GM12864 (cell line): ENCODE measurements at places on chromosomes 16 and 17.

DNA sequence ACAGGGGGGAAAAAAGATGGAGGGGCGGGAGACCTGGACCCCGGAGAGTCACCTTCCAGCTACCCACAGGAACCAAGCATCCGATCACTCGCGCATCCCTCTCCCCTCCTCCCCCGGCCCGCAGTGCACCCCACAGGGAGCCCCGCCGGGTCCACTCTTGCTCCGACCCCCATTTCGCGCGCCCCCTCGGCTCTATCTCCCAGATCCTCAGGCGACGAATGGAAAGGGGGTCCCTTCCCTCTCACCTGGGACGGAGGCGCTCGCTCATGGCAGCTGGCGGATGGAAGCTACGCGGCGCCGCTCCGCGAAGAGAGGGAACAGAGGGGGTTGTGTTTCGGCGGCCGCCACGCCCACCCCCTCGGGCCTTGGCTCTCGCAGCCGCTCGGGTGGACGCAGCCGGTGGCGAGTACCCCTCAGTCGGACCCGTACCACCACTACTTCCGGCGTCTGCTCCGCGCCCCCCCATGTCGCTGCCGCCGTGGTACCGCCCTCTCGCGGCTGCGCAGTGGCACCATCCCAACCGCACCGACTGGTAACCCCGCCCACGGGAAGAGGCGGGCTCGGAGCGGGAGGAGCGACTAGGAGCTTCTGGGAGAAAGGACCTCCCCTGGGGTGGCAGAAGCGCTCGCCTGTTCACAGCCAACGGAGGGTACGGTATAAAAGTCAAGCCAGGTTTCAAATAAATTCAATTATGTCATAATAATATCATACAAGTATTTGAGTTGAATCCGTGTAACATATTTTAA, 29.7 kb downstream of the CPSF4L start:
- peak; percentile 87 for DNase-seq

DNA sequence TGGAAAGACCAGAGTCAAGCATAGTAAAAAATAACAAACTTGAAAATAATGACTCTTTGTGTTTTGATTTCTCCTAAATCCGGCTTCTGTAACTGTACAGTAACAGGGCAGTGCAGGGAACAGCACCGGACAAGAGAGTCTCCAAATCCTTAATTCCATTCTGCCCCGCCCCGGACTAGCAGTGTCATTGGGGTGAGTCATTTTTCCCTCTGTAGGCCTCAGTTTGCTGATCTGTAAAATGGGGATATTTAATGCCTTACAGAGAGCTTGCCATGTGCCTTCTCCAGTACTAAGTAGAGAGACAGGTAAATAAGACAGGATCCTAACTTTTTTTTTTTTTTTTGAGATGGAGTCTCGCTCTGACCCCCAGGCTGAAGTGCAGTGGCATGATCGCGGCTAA, 83.6 kb upstream of the TBC1D3K start:
- no peak for DNase-seq

GRCh38 chr17:45016823-45017222, 34.6 kb downstream of the DCAKD start:
- no peak for DNase-seq

DNA sequence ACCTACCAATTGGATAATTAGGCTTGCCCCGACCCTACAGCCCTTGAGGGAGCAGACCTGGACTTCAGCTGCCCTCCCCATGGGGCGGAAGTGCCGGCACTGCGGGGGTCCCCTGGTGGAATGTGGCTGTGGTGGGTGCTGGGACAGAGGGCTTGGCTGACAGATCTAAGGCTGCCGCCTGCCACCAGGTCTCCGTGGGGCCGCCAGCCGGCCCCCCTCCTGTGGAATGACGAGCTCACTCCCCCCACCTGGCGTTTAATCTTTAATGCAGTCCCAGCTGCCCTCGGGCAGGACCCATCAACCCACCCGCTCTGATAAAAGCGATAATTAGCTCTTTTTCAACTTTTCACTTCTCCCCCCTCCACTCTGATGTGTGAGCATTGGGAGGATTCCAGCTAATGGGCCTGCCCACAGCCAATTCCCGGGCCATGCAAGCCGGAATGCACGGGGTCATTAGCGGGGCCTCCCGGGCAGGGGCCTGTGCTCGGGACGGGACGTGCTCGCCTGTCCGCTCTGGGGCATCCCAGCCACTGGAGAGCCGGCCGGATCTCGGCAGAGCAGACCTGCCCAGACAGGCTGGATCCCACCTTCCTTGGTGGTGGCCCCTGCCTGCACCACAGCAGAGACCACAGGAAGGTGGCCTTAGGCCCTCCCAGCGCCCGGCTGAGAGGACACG, 28.3 kb upstream of the GOSR2 start:
- DNase-seq = no peak

- DNase-seq = no peak
These were observed 527 bp downstream of the SIAH1 start for GRCh38 chr16:48384520-48385252.

DNA sequence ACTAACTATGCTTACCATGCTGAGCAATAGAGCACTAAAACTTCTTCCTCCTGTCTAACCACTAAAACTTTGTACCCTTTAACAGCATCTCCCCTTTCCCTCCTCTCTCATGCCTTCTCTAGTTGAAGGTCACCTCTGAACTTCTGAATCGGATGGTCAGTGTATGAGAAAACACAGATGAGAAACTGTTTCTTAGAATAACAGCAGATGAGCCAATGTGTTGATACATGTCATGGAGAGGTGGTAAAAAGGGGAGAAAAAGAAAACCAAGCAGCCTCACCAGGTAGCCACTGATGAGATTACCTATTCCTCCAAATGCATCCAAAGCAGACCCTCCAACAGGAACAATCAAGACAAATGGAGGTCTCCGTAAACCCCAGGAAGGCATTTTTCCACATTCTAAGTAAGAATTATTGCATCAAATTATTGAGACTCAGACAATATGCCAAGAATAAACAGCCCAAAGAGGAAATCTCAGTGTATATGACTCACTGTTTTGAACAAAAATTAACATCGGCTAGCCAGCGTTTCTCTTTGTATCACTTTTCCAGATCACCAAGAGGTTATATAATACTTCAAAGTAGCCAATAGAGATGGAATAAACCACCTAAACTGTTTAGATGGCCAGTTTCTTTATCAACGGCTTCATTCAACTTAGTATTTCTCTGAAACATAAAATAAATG, 793.3 kb upstream of the SOX9 start:
- DNase-seq = no peak

DNA sequence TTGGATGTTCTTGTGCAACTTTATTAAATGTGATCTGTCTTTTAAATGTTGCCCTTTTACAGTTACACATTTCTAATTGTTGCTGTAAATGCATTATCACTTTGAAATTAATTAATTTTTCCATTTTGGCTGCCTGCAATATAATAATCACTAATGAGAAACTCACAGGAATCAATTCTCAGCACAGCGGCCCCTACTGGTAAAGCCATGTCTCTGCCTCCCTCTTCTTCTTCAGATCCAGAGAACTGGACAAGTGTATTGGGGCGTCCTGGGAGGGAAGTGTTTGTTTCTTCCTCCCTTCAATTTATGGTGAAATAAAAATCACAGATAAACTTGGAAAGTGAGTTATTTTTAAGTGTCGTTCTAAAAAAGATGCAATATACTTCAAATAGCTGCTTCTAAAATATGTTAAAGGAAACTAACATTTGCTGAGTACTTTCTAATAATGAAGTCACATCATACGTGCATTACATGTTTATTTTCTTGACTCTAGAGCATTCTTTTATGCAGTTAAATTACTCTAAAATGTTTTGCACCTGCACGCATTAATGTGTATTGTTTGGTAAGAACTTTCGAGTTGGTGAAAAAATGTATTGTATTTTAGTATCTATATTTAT, 338.0 kb downstream of the WWOX start:
- DNase-seq = no peak

DNA sequence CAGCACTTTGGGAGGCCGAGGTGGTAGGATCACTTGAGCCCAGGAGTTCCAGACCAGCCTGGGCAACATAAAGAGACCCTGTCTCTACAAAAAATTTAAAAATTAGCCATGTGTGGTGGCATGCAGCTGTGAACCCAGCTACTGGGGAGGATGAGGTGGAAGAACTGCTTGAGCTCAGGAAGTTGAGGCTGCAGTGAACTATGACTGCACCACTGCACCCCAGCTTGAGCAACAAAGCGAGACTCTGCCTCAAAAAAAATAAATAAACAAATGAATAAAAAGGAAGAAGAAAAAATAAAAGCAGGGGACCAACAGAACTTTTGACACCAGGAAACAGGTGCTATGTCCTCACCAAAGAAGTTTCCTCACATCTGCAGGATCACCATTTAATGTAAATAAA, 14.2 kb downstream of the TERF2 start:
- DNase-seq = no peak

DNA sequence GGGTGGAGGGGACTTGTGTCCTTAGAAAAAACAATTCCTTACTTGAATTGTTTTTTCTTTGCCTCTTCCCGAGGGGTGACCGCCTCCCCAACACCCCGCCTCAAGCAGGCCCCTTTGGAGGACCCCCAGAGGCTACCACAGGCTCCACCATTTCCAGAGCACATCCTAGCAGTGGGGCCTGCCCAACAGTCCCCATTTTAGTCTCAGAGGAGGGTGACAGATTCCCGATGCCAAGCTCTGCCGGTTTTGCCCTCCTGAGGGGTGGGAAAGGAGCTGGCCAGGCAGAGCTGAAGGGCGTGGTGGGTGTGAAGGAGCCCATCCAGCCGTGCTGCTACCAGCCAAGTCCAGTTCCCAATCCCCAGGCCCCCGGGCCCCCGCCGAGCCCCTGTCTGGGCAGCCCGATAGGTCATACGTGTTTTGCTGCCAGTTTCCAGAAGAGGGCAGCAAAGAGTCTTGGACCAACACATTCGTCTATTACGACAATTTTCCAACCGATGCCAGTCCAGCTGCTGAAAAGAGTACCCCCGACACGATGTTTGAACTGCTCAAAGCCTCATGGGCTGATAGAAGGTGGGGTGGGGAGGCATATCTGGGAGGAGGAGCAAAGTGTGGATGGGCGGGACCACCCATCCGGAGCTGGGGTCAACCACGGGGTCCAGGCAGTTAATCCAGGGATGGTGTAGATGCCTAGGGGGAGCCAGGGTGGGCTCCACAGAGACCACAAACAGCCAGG, 18.8 kb upstream of the GAA start:
- DNase-seq = peak; percentile 27

- DNase-seq = no peak
These were observed 2.7 kb upstream of the GIP start for GRCh38 chr17:48970865-48971687.

DNA sequence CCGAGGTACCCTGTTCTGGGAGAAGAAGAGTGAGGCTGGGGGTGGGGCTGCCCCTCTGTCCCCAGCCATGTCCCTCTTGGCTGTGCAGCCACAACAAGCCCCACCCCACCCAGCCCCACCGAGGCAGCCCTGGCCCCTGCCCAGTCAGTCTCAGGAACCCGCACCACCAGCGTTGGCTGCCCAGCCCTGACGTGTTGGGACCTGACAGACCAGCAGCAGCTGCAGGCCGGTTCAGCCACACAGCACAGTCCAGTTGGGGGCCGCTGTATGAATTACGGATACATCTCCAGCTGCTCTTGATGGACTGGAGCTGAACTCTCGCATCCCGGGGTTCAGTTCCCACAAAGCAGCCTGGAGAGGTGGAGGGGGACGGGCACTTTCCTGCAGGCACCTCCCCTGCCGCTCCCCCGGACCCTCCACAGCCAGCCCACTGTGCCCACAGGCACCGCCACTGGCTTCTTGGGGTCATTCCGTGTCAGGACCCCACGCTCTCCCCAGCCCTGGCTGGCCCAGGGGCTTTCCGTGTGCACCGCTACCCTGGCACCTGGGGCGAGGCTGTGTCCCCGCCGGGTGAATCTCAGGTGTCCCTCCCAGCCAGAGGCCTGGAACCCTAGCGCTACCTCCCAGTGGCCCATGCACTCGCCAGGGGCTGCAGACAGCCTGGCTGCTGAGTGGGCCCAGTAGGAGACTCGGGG, 7.1 kb downstream of the CDH15 start:
- DNase-seq = no peak

- no peak for DNase-seq
These were observed 3.5 kb upstream of the CDC27 start for GRCh38 chr17:47192554-47192953.

- DNase-seq = no peak
These were observed 195.1 kb downstream of the CDRT15L2 start for GRCh38 chr17:20774472-20775135.

DNA sequence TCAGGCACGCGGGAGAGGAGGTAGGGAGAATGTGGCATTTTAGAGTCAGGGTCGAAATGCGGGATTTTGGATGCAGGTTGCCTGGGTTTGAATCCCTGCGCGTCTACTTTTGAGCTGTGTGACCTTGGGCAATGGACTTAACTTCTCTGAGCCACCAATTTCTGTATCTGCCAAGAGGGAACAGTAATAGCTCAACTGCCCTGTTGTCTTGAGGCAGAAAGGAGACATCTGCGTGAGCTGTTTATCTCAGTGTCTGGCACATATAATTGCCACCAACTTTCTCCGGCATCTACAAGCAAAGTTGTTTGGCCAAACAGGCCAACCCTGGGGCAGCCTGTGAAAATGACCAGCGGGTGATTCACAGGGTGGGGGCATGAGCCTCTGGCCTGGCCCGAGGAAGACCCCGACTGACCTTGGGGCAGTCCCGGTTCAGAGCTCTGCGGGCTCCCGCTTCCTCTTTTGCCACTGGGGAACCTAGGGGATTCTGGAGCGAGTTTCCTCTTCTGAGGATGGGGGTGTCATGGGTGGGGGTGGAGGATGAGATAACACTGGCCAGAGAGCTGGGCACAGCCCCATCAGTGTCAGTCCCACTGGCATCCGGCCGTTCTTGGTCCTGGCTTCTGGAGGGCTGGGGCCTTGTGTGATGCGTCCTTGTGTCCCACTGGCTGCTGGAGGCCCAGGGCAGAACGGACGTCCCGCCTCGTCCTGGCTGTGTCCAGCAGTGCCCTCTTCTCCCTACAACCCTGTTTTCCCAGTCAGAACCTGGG, 1.3 kb downstream of the SNN start:
- DNase-seq = no peak
